ENCODE measurements at places on chromosomes 5 and 9.
A peak's percentile ranks its signal among the peaks of the same experiment; 100 is the strongest.

DNA sequence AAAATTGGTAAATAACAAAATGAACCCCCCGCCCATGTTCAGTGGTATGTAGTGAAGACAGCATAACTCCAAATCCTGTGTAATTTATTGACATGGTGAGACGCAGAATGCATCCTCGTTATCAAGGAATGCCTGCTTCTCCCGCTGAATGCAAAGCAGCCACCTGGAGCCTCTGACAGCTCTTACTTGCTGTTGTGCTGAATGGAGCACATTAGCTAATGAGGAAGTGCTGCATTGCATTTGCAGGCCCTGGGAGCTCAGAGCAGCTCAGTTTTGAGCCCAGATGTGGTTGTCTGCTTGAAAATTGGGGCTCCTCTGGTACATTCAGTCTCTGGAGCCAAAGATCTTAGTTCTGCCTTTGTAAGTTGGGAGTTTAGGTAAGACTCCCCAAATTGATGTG lies 28.9 kb downstream of the PLAC8L1 start:
- no peak for DNase-seq

DNA sequence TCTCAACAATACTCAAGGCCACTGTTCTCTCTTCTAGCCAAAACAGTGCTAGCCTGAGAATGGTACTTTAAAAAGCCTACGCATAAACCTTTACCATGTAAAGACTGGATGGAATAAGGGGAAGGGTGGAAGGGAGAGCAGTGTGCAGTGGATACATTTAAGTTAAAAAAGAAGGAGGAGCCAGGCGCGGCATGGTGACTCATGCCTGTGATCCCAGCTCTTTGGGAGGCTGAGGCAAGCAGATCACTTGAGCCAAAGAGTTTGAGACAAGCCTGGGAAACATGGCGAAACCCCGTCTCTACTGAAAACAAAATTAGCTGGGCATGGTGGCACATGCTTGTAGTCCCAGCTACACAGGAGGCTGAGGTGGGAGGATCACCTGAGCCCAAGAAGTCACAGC lies 127.7 kb upstream of the KIF2A start:
- no peak for DNase-seq

GRCh38 chr9:112140936-112141335 lies 34.2 kb downstream of the SUSD1 start:
- no peak for DNase-seq

DNA sequence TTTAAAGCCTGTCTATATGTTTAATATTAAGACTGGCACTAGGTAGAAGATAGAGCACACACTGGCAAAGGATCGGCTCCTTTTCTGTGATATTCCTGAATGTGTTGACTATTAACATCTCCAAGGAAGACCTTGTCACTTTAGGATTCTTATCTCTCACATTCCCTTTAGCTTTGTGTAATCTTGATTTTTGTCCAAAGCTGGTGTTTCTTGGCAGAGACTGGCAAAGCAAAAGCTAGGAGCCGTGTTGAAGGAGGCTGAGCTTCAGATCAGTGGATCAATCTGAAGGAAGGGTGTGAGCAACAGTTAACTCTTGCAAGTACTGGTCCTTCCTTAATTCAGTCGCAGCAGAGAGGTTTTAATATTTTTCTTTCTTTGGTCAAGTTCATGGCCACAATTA lies 830.4 kb upstream of the ZNF608 start:
- DNase-seq: no peak

DNA sequence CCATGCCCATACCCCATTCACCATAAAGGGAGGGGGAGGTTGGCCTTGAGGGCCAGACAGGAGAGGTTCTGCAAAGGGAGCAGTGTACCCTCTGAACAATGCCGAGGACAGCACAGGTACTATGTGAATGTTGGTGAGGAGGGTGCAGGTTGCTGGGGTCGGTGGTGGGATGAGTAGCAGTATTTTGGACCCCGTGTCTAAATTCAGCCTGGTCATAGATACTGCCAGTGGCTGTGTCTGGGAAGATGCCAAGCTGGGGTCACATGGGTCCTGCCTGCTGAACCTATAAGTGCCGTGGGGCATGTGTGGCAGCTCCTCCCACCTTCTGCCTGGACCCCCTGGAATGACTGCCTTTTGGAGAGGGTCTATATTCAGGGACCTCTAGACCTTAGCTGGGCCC lies 11.4 kb upstream of the SPINK4 start:
- no peak for DNase-seq

DNA sequence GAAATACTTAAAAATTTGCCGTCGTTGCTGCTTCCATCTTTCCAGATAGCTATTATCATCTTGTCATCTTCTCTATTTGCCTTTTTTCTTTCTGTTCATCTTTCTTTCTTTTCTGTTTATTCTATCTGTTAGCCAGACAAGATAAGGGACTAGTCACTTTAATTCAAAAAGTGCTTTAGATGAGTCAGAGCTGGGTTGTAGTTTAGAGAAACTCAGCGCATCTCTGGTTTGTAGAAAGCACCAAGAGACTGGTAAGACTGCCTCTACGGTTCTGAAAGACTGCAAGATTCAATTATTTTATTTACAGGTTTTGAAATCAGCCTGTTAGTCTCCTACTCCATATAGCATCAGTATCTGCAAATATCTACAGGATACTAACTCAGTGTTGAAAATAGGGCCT lies 562.8 kb upstream of the RIOK2 start:
- no peak for DNase-seq

GRCh38 chr5:138869763-138870500 lies 5.2 kb downstream of the LRRTM2 start:
- DNase-seq: no peak

- no peak for DNase-seq
These were observed 73.9 kb downstream of the ADAMTS2 start for GRCh38 chr5:179271428-179271734.

DNA sequence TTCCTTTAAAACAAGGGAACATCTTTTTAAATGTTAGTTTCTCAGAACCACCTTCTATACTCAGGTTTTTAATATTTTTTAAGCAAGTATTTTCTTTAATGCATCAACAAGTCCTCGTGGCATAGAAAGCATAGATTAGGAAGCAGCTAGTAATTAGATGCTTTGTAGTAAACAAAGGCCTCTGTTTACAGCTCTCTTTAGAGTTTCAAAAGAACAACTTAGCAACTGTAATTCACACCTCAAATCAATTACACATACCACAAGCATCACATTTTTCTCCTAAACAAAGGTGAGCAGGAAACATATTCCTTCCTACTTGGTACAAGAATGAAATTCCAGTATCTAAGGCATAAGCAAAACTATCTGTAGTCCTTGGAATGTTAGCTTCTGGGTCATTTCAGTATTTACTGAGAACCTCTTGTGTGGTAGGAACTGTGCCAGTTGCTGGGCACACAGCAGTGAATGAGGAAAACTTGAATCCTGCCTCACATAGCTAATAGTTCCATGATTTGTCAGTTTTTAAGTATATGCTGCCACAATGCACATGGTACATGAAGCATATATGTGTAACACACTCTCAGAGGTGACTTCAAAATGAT lies 249.1 kb downstream of the CEMIP2 start:
- no peak for DNase-seq

- DNase-seq: peak; percentile 65
These were observed 46.2 kb upstream of the FSD1L start for GRCh38 chr9:105401651-105402050.

- DNase-seq: no peak
These were observed 133.4 kb upstream of the SPEF2 start for GRCh38 chr5:35484241-35484640.

DNA sequence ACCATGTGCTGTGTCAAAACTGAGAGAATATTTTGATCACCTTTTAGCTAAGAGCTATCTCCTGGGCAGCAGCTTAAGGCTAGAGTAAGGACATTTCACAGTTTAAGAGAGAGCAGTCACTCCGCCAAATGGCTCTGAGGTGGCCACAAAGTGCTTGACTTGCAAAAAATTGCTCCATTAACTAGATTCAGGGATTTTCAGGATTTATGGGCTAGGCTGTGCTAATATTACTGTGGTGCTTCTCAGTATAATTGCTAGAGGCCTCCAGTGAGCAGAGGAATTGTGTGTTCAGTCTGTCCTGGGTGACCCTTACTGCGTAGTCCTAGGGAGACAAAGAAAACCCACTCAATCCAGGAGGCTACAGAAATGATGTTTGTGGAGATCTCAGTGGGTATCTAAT lies 65.2 kb downstream of the PALM2AKAP2 start:
- DNase-seq: no peak

GRCh38 chr5:170312666-170313065 lies 15.1 kb upstream of the LCP2 start:
- DNase-seq: no peak

DNA sequence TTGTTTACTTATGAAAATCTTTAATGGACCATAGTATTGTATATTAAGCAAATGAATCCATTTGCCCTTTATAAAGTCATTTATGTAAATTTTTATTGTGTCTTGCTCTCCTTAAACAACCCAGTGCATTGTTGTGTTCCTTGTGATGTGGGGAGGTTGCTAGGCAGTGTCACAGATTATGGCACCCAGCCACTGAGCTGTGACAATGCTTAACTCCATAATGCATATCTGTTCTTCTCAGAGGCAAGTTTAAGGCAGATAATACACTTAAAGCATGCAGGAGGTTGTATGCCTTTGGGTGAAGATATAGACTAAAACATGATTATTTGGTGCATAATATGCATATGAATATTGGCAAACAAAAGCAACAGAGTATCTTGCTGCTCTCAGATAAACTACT lies 269.6 kb upstream of the RIOK2 start:
- DNase-seq: peak; percentile 44

- no peak for DNase-seq
These were observed 426.5 kb downstream of the CTNND2 start for GRCh38 chr5:11477786-11478185.

DNA sequence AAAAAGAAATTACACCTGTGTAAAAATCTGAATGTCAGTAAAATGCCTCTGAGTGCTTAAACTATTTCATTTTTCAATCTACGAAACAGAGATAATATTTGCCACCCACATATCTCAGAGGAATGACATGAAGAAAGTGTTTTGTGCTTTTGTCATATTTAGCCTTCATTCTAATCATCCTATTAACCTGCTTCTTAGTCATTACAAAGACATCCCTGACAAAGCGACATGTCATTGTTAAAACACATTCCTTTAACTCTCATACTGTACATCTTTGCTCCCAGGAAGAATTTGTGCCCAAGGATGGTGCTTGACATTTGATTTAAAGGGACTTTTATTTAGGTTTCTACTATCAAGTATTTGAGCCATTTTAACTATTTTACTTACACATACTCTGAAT lies 275.9 kb downstream of the DMRTA1 start:
- no peak for DNase-seq

DNA sequence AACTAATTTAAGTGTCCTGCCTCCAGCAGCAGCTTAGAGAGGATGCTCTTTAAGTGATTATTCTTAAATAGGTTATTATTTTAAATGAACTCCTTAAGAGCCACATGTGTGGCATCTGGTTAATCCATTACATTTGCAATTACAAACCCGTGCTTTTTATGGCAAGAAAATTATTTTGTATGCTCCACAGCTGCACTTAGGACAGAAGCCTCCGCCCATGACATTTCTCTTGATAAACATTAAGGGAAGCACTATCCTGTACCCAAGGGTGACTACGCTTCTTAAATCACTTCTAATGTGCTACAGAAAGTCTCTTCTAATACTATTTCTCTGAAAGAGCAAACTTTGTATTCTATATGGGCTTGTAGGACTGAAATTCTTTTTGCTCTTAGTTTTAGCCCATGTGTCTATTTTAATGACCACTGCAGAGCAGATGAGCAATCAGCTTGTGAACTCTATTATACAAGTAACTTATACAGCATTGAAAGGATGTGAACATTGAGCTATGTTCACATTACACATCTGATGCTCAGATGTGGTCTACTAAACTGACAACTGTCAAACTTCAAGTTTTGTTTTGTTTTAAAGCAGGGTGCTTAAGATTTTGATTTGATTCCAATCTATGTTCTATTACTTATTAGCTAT lies 223.4 kb downstream of the COX7C start:
- DNase-seq: no peak

DNA sequence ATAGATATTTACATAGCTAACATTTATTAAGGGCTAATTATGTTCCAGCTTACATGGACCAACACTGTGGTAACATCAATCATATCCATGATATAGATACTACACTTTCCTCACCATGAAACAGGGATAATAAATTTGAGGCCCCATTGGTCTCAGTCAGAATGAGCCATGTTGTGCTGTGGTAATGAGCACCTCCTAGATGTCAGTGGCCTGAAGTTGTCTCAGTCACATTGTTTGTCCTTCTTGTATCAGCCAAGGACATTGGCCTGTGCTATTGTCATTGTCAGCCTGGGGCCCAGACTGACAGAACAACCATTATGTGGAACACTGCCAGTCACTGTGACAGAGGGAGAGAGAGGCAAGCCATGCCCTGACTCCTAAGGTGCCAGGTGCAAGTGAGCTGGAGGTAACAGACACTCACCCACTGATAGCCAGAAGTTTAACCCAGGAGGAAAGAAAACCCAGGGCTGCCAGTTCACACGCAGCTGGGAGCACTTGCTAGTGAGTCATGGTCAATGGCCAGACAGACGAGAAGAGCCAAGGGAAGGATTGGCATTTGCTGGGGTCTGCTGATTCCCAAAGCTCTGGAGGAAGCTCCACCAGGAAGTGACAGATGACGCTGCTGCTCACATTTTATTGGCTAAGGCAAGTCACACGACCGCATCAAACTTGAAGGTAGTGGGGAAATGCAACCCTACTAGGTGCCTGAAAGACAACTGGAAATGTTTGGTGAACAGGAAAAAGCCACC lies 224.2 kb downstream of the MELK start:
- DNase-seq: no peak

DNA sequence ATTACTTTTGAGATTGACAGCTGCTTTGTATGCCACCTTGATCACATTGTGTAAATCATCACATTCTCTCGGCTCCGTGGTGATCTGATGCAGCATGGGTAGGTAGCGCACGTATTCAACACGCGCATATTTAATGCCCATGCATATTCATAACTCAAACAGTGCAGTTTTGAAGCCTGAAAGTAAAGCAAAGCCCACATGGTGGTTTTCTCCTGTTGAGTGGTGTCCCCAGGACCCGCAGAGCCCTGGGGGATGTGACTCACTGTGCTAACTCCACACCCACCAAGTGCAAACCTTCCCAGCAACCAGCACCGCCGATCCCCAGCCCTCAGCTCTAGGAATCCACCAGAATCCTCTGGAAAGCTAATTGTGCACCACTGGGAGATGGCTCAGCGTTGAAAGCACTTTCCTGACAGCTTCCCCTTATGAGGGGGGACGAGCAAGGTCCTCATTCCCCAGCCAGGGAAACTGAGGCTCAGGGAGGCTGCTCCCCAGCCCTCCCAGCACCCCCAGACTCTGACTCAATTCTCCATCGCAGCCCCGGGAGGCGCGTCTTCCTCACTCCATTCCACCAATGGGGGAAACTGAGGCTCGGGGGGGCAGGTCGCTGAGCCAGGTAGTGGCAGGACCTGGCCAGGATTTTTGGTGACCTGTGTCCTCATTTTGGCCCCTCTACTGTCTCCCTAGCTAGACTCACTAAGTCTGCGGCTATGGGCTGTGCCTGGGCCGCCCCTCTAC lies 46.4 kb downstream of the SARDH start:
- no peak for DNase-seq

GRCh38 chr9:112445196-112445595 lies 41.4 kb upstream of the KIAA1958 start:
- no peak for DNase-seq
